Epithelial cell of proximal tubule (primary cell): ENCODE measurements at places on chromosomes 6 and 20. TPM values are rescaled to one million over a fixed set of nuclear protein-coding genes. Genes with fewer than 3 reads are reported as not detected.

GRCh38 chr6:17902974-17903373, 84.5 kb downstream of the KIF13A start:
- no peak for DNase-seq

- no peak for DNase-seq
Observed at GRCh38 chr6:128719786-128720185, 163.2 kb upstream of the LAMA2 start.

DNA sequence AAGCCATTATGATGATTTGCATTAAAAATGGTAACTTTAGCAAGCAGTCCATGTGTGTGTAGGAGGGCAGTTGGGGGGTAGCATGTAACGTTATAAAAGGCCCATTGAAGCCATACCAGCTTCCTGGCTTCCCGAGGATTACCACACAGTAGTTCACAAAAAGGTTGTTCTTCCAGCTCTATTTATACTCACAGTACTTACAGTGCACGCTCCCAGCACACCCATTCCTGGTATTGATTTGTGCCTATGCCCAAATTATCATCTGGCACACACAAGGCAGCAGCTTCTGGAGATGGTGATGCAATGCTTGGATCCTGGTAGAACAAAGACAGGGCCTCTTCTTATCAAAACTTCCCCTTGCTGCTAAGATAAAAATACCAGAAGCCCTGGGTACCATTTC, 436.8 kb downstream of the HAO1 start:
- no peak for DNase-seq

HLA-DQA1 gene
- total RNA-seq: not detected in 2 replicates

GRCh38 chr6:152271776-152272464, 365.2 kb downstream of the SYNE1 start:
- no peak for DNase-seq

- no peak for DNase-seq
Observed at GRCh38 chr6:29750709-29751108, 27.5 kb downstream of the HLA-F start.

GRCh38 chr6:16602035-16602434, 159.2 kb downstream of the ATXN1 start:
- no peak for DNase-seq

NNAT gene
- 41.0 and 65.2 TPM in 2 replicates for total RNA-seq

GRCh38 chr20:4633780-4634179, 87.9 kb upstream of the PRND start:
- DNase-seq: peak; percentile 26

GRCh38 chr6:168778201-168778600, 337.2 kb downstream of the SMOC2 start:
- no peak for DNase-seq

DNA sequence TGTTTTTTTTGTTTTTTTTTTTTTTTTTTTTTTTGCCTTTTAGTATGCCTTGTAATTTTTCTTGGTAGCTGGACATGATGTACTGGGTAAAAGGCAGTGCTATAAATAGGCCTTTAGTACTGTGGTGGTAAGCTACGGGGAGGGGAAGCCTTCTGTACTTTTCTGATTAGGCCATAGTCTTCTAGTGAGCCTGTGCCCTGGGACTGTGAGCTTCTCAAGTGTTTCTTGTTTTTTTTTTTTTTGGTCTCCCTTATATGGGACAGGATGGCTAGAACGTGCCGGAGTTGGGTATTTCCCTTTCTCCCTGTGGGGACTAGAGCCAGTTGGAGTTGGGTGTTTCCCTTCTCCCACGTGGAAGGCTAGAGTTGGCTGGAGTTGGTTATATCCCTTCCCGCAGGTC, 59.4 kb upstream of the PRELID3B start:
- no peak for DNase-seq

UNC93A gene
- not detected in 2 replicates for total RNA-seq

GRCh38 chr20:18790787-18791186, 22.8 kb upstream of the SCP2D1 start:
- no peak for DNase-seq

GRCh38 chr6:21922086-21922485, 328.5 kb downstream of the SOX4 start:
- peak; percentile 80 for DNase-seq

MUC21 gene
- total RNA-seq: not detected in 2 replicates

NRSN1 gene
- not detected in 2 replicates for total RNA-seq

SLC2A10 gene
- 4.6 and 12.5 TPM in 2 replicates for total RNA-seq

FGD2 gene
- not detected in 2 replicates for total RNA-seq

COL21A1 gene
- total RNA-seq: not detected in 2 replicates

GRCh38 chr6:89221971-89222711, 5.0 kb upstream of the GABRR1 start:
- DNase-seq: no peak

SRPK1 gene
- 103 and 115 TPM in 2 replicates for total RNA-seq

ESR1 gene
- total RNA-seq: not detected in 2 replicates

DNA sequence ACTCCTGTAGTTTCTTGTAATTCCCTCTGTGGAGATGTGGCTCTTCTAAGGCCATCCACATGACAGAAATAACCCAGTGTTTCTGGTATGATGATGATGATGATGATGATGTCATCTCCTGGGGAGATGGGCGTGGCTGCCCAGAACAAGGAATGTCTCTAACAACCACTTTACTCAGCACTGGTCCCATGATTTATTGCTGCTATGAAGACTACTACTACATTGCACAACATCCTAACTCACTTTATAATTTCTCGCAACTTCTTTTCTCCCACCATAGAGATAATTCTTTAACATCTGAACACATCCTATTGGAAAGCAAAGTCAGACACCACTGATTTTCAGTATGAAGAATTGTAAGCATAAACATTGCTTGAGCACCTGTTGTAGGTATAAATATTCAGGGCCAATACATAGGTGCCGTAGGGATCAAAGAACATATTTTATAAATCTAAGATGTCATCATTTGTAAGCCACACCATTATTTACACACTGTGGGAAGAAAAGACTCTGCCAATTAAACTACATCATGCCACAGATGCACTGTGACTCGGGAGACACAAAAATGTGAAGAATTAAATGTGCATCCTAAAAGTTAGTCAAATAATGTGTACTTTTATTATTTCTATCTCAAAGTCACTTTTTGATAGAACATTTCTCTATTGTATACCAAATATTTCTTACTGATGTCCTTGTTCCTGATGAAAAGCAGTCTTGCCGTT, 6.4 kb downstream of the TPMT start:
- peak; percentile 83 for DNase-seq

TMEM14C gene
- total RNA-seq: 158 and 198 TPM in 2 replicates

GRCh38 chr6:117441824-117442264, 16.1 kb upstream of the ROS1 start:
- no peak for DNase-seq

LPIN3 gene
- 9.3 and 17.8 TPM in 2 replicates for total RNA-seq

DNA sequence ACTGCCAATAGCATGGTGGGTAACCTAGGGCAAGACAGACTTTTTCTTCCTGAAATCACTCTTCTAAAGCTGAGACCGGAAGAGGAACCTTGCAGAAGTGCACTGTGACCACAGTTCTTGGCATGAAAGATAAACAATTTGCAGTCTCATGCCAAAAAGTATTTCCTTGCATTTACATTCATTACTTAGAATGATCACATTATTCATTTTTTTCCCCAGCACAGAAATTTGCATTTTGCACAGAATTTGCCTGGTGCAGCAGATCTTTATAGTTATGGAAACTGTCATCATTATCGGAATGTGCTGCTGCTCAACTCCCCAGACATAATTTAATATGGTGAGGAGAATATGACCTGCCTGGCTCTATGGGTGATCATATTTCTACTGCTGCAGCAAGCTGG, 42.2 kb upstream of the EDN3 start:
- DNase-seq: no peak

DNA sequence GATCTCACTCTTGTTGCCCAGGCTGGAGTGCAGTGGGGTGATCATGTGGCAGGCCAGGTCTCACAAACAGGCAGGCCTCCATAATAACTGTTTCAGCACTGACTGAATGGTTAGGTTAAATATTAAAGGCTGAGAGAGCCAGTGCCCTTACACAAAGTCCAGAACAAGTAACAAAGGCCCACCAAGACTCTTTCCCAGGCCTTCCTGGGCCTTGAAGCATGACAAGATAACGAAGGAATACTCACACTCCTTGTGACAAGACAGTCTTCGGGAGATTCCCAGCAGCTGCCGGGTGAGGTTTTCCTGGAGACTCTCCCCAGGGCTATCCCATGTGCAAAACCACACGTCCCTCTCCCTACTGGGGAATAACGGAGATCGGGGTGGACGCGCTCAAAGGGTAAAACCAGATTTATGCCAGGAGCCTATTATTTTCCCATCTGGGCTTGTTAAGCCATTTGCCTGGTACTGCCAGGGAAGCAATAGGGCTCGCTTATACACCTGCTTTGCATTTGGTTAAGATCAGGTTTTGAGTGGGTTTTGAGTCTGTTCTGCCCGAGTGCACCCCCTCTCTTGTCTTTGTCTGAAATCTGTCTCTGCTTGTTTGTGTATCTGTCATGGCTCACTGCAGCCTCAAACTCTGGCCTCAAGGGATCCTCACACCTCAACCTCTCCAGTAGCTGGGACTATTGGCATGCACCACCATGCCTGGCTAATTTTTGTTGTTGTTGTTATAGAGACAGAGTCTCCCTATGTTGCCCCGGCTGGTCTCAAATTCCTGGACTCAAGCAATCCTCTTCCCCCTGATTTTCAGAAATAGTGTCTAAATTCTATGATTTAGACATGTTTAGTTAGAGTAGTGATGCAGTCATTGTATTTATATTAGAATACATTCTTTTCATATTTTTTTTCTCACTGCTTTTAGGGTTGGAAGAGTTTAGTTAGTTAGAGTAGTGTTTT, 1.4 kb upstream of the ENPP3 start:
- DNase-seq: peak; percentile 91

- DNase-seq: no peak
Observed at GRCh38 chr6:87995461-87995860, 52.2 kb upstream of the SPACA1 start.

TRIM40 gene
- not detected in 2 replicates for total RNA-seq
